ENCODE measurements at places on chromosomes 3 and 15.

- DNase-seq, result no peak
These were observed 55.4 kb downstream of the AGBL1 start for GRCh38 chr15:86135041-86135440.

- peak; percentile 60 for DNase-seq
These were observed 16.1 kb downstream of the CD276 start for GRCh38 chr15:73700041-73700842.

DNA sequence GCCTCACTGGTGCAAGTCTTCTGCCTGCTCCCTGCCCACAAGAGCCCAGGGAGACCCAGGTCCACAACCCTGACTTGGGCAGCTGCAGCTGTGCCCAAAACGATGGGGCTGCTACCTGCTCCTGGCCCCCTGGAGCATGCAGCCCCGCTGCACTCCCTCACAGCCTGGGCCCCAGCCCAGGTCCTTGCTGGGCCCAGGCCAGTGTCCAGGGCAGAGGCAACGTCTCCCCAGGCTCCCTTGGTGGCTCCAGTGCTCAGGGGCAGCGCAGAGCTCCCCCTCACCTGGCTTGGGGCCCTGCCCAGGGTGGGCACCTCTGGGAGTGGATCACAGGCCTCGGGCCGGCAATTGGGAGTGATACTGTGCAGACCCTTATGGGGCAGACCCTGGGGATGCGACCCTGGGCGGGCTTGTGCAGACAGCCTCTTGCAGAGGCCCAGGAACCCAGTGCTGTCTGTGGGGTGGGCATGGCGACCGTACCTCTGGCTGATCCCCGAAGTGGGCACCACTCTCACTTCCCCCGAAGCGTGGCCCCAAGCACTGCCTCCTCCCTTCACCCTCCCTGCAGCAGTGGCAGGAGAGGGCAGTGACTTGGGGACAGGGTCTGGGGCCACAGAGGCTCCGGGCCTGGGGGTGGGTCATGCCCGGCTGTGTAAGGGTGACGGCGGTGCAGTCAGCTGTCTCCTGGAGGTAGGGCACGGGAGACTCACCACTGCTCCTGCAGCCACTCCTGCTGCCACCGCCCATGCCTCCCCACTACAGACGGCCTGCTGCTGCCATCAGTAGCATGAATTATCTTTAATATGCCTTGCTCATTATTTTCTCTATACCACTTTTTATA lies 255.9 kb downstream of the DOCK3 start:
- DNase-seq, result no peak

DNA sequence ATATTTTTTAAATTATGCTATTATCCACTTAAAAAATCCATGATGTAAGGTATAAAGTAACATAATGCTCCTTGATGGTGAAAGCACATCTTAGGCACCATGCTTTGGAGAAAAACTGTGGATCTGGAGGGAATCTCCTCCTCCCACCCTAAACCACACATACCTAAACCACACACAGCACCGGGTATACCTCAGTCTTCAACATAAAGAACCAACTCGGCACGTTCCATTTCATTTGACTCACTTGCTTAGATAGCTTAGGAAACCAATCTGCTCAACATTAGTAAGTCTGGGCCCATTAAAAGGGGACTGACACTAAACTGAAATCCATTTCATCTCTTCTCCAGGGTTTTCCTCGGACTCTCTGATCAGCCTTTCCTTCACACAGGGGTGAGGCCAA lies 945.7 kb upstream of the CFAP20DC start:
- no peak for DNase-seq
